GM13977 (cell line): ENCODE measurements at places on chromosomes 1 and 21.

DNA sequence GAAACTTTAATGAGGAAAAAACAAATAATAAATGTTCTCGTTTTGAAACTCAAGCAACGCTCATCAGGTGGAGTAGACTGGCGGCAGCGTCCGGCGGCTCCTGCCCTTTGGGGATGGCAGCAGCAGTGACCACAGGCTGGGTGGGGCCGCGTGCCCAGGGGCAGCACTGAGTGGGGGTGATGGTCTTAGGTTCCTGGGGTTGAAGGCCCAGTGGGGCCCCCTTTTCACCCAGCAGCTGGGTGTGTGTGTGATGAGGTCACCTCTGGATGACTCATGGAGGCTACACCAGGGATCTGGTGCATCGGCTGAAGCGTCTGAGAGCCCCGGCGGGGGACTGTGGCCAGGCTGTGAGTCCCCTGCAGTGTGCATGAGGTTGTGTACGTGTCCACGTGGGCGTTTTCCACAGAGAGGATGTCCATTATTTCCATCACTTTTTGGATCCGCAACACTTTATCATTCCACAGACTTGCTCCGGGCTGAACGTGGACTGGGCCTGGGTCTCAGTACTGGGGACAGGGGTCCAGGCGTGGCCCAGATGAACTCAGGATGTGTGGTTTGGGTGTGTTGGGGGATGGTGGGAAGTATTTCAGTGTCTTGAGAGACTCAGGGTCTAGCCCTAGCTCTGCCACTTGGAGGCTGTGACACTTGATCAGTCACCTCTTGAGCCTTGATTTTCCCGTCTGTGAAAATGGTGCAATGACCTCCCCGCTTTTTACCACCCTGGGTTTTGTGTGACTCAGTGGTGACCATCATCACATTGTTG, 25.6 kb downstream of the LDLRAP1 start:
- DNase-seq = no peak

DNA sequence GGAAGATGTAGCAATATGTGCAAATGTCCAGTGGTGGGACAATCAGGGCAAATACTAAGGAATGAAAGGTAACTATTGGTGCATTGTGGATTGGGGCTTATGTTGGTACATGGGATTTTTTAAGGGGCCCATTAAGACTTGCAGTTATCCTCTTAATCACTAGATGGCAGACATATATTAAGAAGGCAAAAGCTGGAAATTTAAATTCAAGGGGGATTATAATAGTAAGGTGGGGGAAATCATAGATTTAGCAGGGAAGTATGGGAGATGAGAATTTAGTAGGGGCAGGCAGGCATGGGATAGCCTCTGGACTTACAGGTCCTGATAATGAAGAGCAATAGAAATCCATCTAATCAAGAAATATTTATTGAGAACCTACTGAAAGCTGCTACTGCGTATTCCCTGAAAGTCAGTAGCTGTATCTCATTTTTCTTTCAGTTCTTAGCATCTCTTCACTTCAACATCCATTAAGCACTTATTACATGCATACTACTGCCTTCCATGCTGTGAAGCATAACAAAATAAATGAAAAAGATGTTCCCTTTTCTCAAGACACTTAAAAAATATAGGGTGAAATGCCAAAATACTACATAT, 251.8 kb downstream of the CRB1 start:
- DNase-seq = no peak

- DNase-seq = no peak
Measured at GRCh38 chr1:36142121-36142520, 7.2 kb downstream of the TRAPPC3 start.

DNA sequence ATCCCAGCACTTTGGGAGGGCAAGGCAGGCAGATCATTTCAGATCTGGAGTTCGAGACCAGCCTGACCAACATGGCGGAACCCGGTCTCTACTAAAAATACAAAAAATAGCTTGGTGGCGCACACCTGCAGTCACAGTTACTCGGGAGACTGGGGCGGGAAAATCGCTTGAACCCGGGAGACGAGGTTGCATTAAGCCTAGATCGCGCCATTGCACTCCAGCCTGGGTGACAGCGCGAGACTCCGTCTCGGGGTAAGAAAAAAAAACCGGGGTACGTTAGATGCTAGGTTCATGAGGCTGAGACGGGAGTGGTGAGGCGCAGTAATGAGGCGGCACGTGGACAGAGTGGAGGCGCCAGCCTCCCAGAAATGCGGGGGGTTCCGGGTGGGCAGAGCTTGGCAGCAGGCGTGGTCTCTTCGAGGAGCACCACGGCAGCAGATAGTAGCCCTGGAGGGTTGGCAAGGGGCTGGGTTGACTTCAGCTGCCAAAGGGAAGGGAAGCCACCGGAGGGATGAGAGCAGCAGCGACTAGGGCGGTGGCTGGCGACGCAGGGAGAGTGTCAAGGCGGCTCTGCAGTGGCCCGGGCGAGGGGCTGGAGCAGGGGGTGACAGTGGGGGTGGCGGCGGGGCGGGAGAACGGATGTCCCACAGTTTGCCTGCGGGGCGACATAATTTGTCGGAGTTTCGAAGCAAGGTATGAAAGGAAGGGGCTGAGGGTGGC, 832 bp downstream of the MRPL20 start:
- DNase-seq = no peak

DNA sequence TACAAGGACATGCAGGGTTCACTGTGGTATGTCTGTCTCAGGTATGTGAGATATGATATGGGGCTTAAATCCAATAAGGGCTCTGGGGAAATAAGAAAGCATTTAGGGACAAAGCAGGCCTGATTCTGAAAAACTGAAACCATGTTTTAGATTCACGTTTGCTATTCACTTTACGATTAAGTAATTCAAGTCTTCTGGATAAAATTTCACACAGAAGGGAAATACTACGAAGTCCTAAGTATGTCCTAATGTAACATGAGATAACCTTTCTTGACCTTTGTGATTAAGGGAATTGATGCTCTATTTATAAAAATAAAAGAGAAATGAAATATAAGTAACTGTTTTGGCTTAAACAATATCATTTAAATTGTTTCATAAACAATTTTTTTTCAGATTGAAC, 55.4 kb downstream of the HNRNPR start:
- no peak for DNase-seq

DNA sequence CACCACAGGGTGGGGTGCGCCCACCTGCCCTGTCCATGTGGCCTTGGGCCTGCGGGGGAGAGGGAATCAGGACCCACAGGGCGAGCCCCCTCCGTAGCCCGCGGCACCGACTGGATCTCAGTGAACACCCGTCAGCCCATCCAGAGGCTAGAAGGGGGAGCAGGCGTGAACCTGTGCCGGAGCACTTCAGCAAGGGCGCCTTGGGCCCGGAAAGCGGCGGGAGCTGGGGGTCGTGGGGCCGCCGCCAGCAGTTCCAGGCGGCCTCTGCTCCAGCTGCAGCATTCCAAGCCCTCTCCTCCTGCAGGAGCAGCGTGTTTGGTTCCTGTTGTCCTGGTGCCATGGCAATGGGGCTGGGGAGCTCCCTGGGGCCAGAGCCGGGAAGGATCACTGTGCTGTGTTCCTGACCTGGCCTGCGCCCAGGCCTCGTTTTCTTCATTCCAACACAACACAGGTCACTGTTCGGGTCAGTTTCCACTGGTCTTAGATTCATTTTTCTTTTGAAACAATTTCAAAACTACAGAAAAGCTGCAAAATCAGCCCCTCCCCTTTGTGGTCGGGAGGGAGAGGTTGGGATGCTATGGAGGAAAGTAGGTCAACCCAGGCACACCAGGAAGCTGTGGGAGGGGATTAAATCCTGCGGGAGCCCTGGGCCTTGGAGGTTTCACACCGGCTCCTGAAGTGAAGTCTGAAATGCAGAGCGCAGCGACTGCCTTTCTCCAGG, 18.8 kb downstream of the SLX9 start:
- no peak for DNase-seq

- DNase-seq = no peak
Measured at GRCh38 chr1:99725996-99726395, 40.4 kb downstream of the FRRS1 start.
